ENCODE measurements at places on chromosomes 6 and 20.

- DNase-seq = no peak
Observed at GRCh38 chr6:5468586-5468985, 207.3 kb downstream of the FARS2 start.

GRCh38 chr20:44768256-44768655, 22.6 kb downstream of the KCNK15 start:
- DNase-seq = no peak

- DNase-seq = no peak
Observed at GRCh38 chr20:61376541-61377240, 124.6 kb downstream of the CDH4 start.

GRCh38 chr6:21594416-21595281, 1.1 kb downstream of the SOX4 start:
- no peak for DNase-seq

DNA sequence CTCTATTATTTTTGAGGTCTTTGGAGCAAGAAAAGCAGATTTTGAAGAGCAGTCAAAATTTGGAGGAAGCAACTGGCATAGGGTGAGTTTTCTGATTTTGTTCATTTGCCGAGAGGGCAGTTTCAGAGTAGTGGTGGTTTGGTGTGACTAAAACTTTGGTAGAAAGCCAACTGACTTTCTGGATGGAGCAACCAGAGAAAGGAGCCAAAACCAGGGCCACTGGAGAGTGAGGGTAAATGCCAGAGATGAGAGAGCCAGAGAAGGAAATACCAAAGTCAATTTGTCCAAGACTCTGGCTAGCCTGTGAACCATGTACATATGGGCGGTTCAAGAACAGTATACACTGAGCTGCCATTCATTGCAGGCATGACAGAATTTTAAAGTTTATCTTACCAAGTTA, 40.5 kb upstream of the ZBTB24 start:
- no peak for DNase-seq

- no peak for DNase-seq
Observed at GRCh38 chr6:169094552-169094950, 159.1 kb downstream of the THBS2 start.

DNA sequence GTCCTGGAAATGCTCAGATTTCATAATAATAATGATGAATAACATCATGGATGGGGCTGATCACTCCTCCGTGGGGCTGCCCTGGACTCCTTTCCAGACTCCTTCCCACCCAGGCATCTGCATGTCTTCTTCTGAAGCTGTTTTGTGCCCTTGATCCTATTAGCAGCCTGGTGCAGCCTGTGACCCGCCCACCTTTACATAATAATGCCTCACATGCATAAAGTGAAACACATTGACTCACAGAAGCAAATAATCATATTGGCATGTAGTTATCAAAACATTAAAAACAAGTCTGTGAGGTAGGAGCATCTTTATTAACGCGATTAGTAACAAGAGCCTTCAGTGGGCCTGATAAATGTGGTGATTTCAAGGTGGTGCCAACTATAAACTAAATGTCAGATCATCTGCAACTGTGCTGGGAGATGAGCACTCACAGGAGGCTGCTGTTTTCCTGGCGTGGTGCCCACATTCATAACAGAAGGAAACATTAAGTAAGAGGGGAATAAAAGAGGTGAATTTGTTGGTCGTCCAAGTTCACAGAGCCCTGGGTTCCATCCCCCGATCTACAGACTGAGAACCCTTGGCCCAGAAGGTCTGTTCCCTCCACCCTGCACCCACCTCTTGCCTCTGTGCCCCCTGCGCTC, 344.7 kb downstream of the CDH4 start:
- no peak for DNase-seq

All from Panc1 (cell line).